ENCODE measurements at places on chromosomes 3 and 15.
A peak's percentile ranks its signal among the peaks of the same experiment; 100 is the strongest.

DNA sequence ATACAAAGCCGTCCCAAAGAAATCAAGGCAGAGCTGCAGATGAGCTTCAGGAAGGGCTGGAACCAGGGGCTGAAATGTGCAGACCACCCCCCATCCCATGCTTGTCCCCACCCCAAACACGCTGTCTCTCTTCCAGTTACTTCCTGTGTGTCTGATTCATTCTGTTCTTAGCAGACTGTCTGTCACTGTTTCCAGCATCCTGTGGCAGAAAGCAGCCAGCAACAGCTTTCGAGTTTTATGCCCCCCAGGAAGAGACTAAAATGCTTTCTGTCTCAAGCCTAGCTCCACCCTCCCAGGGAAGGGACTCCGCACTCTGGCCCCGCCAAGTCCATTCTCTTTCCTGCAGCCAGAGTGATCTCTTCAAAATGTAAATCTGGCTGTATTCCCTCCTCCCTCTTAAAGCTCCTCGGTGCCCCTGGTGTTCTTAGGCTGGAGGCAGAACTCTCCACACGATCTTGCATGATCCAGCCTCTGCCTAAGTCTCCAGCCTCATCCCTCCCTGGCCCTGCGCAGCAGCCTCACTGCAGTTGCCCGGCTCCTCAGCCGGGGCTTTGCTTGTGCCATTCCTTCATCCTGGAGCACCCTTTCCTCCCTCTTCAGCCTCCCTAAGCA, 41.5 kb downstream of the HRH1 start:
- DNase-seq, result peak; percentile 78

GRCh38 chr15:43876872-43877271, 50.1 kb downstream of the WDR76 start:
- no peak for DNase-seq

GRCh38 chr3:62184559-62184958, 188.8 kb downstream of the FEZF2 start:
- DNase-seq, result peak; percentile 42

DNA sequence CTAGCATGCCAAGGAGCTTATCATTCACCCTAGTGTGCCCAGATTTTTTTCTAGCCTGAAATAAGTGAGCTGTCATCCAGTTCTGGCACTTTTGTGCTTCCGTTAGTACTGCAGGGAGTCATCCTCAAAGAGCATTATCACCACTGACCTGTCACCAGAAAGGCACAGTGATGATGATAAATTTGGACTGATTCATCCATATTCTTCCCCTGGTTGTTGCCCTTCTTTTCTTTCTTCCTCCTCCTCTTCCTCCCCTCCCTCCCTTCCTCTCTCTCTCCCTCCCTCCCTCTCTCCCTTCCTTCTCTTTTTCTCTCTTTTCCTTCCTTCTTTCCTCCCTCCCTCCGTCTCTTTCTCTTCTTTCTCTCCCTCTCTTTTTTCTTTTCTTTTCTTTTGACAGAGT, 21.3 kb downstream of the SLC35G2 start:
- DNase-seq, result no peak

DNA sequence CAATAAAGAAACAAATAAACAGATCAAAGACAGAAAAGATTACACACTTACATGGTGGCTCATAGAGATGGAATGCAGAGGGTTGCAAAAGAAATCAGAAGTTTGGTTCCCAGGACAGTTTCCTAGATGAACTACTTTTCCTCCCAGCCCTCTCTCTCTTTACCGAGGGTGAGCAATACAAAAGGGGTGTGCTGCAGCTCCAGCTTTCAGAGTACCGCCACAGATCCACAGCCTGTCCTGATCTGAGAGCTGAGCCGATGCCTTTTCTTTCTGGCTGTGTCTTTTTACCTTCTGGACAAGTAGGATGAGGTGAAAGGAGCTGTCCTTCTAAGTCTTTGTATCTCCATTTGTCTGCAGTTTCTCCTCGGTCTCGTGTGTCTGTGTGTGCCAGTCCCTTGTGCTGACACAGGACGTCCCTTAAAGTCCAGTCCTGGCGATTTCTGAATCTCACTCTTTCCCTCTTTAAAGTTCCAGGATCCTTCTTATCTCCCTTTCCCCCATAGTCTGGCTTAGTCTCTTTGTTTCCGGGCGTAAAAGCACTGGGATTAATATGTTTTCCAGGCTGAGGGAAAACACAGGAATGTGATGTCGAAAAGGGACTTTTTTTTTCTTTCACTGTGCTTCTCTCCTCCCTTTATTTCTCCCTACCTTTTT, 540 bp downstream of the CCDC80 start:
- DNase-seq, result peak; percentile 77

DNA sequence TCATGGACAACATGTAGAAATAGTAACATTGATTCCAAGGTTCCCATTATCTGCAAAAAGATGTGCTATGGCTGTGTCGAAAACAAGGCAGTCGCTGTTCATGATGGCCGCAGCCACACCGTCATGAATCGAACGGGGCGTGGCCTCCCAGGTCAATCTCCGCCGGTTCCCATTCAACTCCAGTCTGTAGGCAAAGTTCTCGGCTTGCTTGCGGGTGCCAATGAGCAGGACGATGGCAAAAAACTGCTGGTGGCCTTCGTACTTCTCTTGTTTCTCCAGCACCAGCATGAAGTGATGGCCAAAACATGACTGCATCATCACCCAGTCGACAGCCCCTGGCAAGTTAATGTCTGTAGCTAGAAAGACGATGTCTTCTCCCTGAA, 20.8 kb downstream of the SIAH2 start:
- DNase-seq, result no peak

DNA sequence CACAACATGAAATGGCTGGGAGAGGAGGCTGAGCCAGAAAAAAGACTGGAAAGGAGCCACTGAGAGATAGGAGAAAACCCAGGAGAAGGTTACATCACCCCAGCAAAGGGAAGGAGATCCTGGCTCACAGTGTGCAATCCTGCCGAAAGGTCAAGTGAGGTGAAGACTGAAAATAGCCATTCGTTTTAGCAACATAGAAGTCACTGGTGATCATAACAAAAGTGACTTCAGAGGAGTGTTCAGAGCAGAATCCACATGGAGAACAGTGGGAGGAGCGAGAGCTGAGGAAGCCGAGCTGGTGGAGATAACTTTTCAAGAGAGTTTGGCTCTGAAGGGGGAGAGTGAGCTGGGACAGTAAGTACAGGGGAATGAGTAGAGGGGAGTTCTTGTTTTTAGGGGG, 5.4 kb upstream of the HEG1 start:
- peak; percentile 97 for DNase-seq

DNA sequence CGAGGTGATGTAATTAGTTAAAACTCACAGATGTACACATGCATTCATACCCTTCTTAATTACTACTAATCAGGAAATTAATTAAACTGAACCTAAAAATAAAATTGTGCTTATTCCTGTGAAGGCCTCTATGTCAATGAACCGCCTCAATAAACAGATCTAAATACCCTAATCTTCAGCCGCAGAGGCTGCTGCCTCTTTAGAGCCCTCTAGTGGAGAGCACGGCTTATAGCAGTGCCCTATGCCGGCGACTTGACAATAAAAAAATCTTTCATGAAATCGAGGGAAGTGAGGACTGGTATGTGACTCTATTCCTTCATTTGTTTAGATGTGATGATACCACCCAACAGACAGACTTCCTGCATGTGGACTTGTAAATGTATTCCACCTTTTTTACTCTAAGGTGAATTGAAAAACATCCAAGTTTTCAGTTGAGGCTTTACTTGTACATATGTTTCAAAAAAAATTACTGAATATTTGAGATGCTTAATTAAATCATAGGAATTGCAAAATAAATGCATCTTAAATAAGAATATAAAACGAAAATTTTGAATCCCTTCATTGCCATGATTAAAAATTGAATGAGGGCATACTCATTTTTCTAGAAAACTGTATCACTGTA, 8.3 kb upstream of the EPHA3 start:
- peak; percentile 73 for DNase-seq

GRCh38 chr15:38819387-38819950, 254.9 kb upstream of the RASGRP1 start:
- DNase-seq, result no peak

GRCh38 chr3:158505117-158505516, 65.9 kb upstream of the MLF1 start:
- no peak for DNase-seq

- DNase-seq, result no peak
Observed at GRCh38 chr3:32848215-32848614, 30.4 kb downstream of the TRIM71 start.

GRCh38 chr3:152444029-152444641, 175.4 kb downstream of the MBNL1 start:
- peak; percentile 86 for DNase-seq

DNA sequence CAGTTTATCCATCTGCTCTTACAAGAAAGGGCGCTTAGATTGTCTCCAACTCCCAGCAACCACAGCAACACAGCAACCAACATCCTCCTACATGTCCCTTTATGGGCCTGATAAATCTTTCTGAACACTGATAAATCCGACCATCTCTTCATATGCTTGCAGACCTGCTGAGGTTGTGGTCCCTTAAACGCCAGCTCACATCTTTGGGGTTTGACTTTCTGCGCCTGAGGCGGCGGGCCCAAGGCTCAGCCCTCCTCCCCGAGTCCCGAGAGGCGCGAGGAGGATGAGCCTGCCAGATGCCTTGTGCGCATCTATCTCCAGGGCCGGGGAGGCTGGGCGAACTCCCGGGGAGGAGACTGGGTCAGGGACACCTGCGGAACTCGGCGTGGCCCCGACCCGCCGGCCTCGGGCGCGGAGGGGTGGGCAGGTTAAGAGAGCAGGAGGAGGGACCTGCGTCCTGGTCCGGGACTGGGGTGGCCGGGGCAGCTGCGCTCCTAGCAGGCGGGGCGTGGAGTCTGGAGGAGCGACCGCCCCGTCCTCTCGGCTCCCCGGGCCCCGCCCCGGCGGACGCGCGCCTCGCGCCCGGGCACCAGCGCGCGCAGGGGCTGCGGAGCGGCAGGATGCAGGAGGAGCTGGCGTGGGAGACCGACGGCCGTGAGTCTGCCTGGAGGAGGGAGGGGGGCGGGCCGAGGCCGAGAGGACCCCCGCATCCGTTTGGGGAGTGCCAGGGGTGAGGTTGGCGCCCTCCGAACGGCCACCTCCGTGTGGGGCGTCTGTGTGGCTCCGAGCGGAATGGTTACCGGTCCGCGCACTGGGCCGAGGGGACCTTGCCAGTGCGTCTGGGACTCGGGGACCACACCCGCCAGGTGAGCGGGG, at the start of gene ANKDD1A:
ANKDD1A (plus strand) TSS at position 592 of the 876 bp plus-strand sequence; CDS start at position 621, 29 bp downstream.
- peak; percentile 42 for DNase-seq

DNA sequence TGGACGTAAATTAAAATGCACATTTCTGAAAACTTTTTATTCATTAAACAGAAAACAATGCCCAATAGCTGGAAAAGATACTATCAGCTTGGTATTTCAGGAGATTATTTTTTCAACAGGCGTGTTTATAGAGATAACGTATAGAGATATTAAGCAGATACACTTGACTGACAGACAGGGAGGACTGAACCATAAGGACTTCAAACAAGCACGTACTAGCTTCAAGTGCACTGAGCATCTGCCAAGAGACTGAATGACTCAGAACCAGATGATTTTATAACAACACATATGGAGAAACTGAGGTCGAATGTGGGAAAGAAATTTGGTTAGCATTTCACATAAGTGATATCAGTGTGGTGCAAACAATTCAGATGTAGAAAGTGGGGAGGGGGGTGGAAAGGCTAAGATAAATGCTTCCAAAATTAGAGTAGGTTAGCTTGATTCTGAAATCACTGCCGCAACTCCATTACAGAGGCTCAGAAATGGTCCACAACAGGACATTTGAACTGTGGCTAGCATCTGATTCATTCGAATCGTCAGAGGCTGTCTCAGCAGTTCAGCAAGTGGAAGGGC, 103.5 kb downstream of the SEMA6D start:
- DNase-seq, result peak; percentile 70

GRCh38 chr15:52699457-52699856, 20.3 kb upstream of the ATOSA start:
- no peak for DNase-seq

DNA sequence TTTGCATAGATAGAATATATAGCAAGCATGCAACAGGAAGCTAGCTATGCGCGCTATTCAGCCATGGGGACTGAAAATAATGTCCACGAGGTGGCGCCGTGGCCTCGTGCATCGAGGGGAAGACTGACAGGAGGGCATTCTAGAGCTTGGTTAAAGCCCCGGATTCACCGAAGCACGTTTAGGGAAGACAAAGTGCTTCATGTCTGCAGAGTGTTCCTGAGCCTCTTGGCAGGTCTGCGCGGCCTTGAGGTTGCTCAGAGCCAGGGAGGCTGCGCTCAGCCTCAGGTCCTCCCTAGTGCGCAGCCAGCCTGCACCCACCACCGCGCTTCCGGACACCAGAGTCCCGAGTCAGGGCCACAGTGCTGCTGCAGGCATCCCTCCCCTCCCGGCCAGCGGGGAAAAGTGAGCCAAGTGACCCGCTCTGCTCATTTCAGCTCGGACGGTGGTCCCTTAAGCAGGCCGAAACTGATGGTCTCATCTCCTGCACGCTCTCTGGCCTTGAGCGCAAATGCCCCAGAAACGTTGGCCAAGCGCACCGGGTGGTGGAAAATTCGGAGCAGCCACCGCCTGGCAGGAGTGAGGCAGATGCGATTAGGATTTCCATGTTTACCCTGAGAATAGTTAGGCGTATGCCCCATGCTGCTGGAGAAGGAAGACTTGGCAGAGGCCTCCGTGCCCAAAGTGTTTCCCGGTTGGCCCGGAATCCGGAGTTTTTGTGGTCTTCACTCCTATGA, 24.8 kb downstream of the GABRA5 start:
- peak; percentile 68 for DNase-seq

DNA sequence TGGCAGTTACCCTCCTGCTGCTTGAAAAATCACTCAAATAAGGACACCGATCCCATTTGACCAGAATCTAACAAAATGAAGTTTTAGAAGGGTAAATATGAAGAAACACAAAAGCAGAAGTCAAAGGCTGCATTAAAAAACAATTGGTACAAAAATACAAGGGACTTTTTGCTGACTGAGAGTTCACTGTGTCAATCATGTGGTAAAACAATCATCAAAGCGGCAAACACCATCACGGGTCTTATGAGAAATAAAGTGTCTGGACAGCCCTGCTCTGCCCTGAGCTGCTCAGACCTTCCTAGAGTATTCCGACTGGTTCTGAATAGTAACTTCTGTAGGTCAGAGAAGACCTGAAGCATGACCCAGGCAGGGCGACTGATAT, 137.2 kb upstream of the RAD18 start:
- DNase-seq, result no peak

GRCh38 chr15:36947035-36947719, 153.2 kb downstream of the MEIS2 start:
- DNase-seq, result no peak

DNA sequence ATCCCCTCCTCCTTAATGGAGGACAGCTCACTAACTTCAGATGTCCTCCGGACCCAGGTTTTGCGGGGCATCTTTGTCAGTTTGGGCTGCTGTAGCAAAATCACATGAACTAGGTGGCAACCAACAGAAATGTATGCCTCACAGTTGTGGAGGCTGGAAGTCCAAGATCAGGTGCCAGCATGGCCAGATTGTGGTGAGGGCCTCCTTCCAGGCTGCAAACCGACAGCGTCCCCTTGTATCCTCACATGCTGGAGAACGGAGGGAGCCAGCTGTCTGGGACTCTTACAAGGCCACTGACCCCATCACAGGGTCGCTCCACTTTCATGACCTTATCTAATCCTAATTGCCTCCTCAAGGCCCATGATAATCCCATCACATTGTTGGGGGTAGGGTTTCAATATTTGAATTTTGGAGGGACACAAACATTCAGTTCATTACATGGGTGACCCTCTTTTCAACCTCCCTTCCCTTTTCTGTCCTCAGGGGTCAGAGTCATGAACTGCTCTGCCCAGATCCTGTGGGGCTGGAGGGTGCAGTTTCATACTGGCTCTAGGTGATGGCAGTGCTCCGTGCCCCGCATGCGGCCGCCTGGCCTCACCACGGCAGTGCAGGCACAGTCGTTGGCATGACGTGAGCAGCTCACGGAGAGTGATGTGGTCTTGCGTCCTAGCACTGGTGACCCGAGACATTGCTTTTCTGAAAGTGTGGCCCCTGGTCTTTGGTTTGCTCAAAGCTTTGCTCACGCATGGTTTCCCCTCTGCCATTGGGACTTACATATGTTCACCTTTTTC, 58.4 kb downstream of the DNASE1L3 start:
- no peak for DNase-seq

Data from cardiac fibroblast (primary cell).